ENCODE measurements at places on chromosomes 2 and 18. TPM values are rescaled to one million over a fixed set of nuclear protein-coding genes. Genes with fewer than 3 reads are reported as not detected.

GRCh38 chr2:78024996-78025395 lies 502.8 kb upstream of the LRRTM4 start:
- no peak for DNase-seq

Gene RGPD8
- total RNA-seq, result 9.0 TPM

GRCh38 chr2:172106108-172106961 lies 3.6 kb upstream of the DLX2 start:
- DNase-seq, result no peak

DNA sequence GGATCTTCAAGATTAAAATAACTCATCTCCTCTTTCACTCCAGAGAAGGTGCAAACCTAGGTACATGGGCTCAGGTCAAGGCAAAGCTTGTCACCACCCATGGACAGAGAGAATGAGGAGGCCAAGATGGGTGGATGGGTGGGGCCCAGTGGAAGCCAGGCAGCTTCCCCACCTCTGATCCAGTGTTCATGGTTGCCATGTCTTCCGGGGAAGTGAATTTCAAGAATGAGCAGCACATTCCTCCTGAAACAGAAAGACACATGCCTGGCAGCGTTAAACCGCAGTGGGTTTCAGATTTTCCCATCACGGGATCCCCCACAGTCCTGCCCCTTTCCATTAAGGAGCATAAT lies 301.7 kb downstream of the EIPR1 start:
- no peak for DNase-seq

Gene CFAP221
- 1.9 TPM for total RNA-seq

Gene ACTG2
- total RNA-seq, result 1.3 TPM

DNA sequence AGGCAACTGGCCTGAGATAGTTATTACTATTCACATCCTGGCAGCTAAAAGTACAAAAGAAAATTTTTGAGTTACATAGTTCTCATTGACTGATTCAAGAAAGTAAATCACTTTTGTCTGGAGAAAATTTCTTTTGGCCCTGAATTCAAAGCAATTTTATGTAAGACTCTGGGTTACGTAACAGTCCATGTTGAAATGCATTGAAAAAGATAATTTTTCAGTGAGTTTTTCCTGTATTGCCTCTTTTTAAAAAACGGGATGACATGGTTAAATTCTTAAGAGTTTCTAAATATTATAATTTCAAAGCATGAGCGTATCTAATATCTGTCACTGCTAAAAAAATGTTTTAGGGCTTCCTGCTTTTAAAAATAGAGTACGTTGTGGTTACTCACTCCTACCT lies 72.7 kb downstream of the ANKRD12 start:
- no peak for DNase-seq

Gene IL37
- not detected for total RNA-seq

DNA sequence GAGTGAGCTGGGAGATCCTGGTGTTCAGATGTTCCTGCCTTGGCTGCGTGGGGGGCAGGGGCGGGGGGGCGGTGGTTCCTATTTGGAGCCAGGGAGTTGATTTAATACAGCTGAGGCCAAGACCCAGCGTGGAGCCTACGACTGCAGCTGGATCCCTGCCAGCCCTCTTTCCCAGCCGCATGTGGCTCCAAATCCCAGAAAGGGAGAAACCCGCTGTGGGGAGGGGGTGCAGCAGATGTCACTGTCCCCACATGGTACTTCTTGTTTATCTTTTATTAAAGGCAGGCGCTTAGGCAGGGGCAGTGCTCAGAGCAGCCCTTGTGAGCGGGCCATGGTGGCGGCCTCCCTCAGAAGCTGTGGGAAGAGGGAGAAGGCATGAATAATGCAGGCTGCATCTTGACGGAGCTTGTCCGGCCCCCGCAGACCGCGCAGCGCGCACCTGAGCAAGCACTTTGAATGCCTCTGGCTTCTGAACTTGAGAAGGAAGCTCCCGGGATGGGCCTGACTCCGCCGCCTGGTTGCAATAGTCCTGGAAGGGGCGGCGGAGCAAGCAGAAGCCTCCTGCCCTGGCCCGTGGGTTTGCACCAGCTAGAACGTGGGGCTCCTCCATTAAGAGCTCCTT lies 112.1 kb downstream of the GLI2 start:
- DNase-seq, result no peak

- no peak for DNase-seq
Measured at GRCh38 chr2:146762786-146763185, 1082.0 kb upstream of the ACVR2A start.

DNA sequence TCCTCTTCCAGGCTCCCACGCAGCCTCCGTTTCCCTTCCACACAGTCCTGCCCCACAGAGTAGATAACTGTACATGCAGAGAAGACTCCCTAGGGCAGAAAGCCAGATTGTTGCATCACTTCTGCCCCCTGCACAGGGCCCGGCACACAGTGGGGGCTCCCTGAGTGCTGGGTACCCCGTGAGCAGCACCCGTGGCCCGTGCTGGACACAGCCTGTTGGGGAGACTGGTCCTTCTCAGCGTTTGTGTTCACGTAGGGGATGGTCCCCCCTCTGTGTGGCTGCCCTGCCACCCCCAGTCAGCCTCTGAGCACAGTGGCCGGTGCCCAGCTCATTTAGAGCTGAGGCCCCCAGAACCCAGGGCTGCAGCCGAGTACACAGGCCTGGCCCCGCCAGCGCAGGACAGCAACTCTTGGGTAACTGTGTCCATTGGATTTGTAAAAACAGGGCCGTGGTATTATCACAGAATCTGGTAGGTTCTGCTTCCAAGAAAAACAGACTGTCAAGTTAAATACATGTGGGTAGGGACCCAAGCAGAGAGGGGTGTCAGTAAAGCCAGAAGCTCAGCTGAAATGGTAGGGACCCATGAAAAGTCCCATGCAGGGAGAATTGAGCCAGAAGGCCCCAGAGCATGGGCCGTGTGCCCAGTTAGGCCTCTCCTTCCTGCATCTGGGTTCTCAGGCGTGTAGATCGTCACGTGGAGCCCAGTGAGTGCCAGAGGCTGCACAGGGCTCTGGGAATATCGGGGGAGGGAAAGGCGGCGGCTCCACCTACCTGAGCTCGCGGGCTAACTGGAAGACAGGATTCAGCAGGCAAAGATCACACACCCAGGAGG lies 257.3 kb downstream of the ATAD2B start:
- peak; percentile 82 for DNase-seq

GRCh38 chr2:151241224-151241623 lies 20.4 kb downstream of the RBM43 start:
- DNase-seq, result no peak

Gene REG1B
- total RNA-seq, result not detected

DNA sequence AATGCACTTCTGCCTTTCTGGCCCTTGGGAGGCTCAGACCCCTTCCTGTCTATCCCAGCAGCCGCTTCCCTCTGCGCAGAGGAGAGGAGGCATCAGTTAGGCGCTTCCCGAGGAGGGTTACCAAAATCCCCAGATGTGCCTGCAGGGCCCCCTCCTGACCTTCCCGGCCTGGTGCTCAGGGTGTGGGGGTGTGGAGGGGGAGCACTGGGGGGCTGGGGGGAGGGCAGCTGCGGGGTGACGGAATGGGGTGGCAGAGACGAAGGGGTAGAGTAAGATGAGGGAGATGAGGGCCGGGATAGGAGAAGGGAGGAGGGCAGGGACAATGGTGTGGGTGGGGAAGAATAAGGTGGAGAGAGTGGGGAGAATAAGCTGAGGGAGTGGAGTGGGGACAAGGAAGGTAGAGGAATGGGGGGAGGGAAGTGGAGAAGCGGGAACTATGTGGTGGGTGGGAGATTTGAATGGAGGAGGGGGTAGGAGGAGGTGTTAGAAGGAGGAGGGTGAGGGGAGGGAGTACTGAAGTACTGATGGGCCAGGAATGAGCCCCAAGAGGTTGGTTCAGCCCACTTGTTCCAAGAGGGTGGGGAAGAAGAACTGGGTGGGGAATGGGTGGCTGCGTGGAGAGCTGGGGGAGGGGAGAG lies 6.5 kb upstream of the ZAP70 start:
- no peak for DNase-seq

- DNase-seq, result no peak
Measured at GRCh38 chr2:215410932-215411285, 25.0 kb downstream of the FN1 start.

DNA sequence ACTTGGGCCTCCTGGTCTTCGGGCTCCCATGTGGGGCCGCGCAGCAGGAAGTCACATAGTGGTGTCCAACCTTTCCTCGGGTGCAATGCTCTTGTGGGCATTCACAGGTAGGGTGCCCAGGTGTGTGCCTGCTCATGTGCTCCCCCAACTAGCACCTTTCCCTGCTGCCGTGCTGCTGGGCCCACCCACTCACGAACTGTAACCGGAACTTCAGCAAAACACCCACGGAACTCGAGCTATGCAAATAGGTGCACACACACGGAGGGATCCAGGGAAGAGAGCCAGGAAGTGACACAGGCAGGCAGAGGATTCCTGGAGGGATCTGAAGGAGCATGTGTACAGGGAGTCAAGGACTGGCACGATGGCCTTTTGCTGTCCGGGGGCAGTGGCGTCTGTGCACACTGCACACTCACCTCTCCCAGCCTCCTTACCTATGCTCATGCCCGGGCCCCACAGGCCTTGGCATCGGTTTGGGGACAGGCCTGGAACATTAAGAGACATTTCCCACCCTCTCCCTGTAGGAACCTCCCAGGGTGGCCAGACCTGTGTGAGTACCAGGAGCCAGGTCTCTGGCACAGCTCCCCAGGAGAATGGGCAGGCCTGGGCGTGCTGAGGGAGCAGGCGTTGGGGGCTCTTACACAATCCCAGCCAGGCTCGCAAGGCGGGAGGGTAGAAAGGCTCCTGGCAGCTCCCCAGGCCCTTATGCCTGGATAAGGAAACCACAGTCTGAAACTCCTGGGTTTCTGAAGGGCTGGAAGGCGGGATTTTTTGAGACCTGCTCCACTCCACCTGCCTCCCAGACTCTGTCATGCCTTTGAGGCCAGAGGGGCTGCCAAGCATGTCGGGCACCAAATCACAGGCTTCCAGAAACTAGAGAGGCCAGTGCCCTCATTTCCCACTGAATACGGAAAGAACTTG lies 6.6 kb upstream of the PTMA start:
- DNase-seq, result peak; percentile 68

DNA sequence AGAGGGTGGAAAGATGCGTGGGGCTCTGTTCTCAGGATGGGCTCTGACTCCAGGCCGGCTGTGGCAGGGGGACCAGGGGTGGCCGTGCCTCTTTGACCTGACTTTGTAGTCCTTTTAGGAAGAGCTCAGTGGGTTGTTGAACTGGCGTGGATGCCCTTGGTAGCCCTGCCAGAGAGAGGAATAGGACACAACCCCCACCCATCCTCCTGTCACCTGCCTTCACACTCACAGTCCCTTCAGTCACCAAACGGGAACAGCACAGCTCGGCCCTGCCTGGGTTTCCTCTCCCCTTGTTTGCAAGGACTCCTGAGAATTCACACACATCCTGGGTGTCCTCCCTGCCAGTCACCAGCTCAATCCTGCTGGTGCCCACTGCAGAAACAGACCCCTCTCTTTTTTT lies 20.1 kb upstream of the MRPL33 start:
- DNase-seq, result no peak

Gene CDKL4
- total RNA-seq, result 0.37 TPM

Gene TET3
- total RNA-seq, result 2.2 TPM

Gene ANKAR
- total RNA-seq, result 5.2 TPM

- no peak for DNase-seq
Measured at GRCh38 chr18:12394428-12394827, 13.3 kb upstream of the PRELID3A start.

Gene CYS1
- 4.4 TPM for total RNA-seq

DNA sequence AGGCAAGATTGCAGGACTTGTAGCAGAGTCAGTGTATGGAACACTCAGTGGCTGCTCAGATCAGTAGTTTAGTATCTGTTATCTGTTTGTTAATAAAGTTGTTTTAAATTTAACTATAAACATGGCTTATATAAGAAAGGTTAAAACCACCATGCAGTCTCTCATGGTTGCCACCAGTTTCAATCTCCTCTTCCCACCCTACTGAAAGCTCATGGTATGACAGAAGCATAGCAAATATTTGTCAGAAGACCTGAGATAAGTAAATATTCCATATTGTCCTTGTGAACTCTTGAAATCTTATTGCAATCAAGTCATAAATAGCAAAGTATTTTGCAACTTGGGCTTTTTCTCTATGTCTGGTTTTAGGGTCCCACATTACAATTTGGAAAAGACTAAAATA lies 2.1 kb upstream of the COL5A2 start:
- no peak for DNase-seq

DNA sequence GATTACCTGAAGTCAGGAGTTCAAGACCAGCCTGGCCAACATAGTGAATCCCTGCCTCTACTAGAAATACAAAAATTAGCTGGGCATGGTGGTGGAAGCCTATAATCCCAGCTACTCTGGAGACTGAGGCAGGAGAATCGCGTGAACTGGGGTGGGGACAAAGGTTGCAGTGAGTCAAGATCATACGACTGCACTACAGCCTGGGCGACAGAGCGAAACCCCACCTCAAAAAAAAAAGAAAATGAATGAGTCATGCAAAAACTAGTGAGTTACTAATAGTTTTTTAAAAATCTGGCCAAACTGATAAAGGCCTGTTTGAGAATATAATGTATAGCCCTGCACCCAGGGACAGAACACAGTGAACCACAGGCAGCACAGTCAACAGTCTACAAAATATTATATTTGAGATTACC lies 17.5 kb downstream of the AFG3L2 start:
- no peak for DNase-seq

Measured in heart left ventricle (tissue), 16 donors.